ENCODE measurements at places on chromosomes 11 and 22.

DNA sequence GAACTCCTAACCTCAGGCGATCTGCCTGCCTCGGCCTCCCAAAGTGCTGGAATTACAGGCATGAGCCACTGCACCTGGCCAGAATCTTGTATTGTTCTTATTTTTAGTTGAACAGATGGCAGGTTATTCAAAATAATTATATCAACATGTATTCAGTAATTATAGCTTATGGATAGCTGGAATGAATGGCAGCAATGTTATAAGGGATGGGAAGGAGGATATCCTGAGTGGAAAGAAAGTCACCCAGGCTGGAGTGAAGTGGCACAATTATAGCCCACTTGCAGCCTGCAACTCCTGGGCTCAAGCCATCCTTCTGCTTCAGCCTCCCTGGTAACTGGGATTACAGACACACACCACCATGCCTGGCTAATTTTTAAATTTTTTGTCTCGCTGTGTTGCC lies 88.1 kb downstream of the MED15 start:
- no peak for DNase-seq

GRCh38 chr22:46086577-46087335 lies 63.6 kb upstream of the PPARA start:
- DNase-seq: no peak

DNA sequence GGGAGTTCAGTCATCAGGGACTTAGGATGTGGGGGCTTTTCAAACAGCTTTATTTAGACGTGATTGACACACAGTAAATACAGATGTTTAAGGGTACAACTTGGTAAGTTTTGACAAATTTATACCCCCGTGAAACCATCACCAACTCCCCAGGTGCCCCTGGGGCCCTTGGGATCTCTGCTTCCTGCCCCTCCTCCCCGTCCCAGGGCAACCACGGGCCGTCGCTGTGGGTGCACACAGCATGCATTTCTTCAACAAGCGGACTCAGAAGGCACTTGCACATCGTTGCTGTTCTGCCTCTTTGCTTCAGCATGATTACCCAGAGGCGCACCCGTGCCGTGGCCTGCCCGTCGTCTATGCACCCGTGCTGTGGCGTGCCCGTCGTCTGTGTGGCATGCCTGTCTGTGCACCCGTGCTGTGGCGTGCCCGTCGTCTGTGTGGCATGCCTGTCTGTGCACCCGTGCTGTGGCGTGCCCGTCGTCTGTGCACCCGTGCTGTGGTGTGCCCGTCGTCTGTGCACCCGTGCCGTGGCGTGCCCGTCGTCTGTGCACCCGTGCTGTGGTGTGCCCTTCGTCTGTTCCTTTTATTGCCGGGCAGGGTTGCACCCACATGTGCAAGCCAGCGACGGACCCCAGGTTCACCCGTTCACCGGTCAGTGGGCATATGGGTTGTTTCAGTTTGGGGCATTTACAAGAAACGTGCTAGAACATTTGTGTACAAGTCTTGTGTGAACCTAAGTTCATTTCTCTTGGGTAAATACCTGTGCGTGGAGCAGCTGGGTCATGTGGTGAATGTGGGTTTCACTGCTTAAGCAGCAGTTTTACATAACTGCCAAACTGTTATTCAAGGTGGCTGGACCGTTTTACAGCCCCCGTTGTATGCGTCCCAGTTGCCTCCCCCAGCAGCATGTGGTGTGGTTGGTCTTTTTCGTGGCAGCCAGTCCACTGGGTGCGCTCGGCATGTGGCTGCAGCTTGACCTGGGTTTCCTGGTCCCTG lies 8.3 kb downstream of the CD81 start:
- no peak for DNase-seq

- DNase-seq: no peak
These were observed 60.2 kb upstream of the SORL1 start for GRCh38 chr11:121391914-121392313.

- no peak for DNase-seq
These were observed 256.4 kb downstream of the NTM start for GRCh38 chr11:131626788-131627187.

DNA sequence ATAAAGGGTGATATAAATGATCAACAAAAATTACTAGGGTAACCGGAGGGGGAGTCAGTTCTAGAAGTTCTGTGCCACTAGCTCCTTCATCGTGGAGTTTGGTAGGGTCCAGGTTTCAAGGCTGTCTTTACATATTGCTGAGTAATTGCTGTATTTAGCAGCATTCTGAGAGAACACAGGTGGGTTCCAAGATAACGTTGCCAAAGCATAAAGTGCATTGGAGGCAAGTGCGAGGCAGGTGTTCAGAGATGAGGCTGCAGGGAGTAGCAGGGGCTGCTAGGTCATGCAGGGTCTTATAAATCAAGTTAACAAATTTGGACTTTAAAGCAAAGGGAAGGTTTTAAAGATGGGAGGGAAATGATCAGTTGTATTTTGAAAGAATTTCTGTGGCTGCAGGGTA lies 17.8 kb downstream of the SGSM3 start:
- DNase-seq: no peak

- no peak for DNase-seq
These were observed 41.7 kb downstream of the LMO1 start for GRCh38 chr11:8221917-8222495.

GRCh38 chr11:114366331-114367243 lies 33.7 kb downstream of the C11orf71 start:
- no peak for DNase-seq

GRCh38 chr11:19276859-19277808 lies 36.4 kb upstream of the E2F8 start:
- DNase-seq: no peak

DNA sequence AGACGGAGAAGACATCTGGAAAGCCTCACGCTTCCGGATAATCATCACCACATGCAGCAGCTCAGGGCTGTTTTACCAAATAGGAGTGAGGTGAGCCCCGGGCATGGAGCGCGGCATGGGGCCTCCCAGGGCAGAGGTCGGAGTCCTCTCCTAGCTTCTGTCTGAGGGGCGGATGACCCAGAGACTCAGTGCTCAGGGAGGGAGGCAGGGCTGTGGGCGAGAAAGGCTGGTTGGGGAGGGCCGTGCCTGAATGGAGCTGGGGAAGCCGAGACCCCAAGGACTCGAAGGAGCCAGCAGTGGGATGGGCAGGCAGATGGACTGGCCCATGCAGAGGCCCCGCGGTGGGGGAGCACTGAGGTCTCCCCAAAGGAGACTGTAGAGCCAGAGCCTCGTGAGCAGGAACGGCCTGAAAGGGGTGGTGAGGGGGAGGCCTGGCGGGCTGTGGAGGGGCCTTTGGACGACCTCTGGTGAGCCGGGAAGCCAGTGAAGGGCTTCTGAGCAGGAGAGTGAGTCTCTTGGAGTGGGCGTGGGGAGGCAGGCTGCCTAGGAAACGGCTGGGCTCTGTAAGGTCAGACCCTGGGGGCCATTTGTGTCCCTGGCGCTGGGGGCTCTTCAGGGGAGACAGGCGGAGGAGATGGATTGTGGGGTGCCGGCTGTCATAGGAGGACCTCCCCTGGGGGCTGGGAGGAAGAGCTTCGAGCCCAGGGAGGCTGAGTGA lies 24.7 kb upstream of the PANX2 start:
- DNase-seq: no peak

GRCh38 chr11:28773606-28774005 lies 665.4 kb downstream of the METTL15 start:
- DNase-seq: no peak

DNA sequence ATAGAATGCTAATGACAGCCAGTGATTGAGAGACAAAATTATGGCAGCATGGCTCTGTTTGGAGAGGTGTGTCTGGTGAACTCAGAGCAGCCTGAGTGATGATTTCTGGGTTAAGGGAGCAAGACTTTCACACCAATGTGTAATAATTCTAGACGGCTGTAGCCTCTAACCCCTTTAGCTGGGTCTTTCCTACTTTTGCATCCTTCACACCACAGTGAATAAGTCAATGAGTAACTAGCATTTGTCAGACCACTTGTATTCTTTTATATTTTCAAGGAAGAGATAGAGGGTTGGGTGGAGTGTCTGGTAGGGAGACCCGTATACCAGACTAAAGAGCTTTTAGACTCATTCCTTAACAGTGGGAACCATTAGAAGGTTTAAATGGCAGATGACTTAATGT lies 50.4 kb downstream of the ATXN10 start:
- no peak for DNase-seq

GRCh38 chr11:133790995-133791394 lies 54.3 kb downstream of the SPATA19 start:
- no peak for DNase-seq

- DNase-seq: no peak
These were observed 309.1 kb downstream of the AASDHPPT start for GRCh38 chr11:106386519-106386918.

DNA sequence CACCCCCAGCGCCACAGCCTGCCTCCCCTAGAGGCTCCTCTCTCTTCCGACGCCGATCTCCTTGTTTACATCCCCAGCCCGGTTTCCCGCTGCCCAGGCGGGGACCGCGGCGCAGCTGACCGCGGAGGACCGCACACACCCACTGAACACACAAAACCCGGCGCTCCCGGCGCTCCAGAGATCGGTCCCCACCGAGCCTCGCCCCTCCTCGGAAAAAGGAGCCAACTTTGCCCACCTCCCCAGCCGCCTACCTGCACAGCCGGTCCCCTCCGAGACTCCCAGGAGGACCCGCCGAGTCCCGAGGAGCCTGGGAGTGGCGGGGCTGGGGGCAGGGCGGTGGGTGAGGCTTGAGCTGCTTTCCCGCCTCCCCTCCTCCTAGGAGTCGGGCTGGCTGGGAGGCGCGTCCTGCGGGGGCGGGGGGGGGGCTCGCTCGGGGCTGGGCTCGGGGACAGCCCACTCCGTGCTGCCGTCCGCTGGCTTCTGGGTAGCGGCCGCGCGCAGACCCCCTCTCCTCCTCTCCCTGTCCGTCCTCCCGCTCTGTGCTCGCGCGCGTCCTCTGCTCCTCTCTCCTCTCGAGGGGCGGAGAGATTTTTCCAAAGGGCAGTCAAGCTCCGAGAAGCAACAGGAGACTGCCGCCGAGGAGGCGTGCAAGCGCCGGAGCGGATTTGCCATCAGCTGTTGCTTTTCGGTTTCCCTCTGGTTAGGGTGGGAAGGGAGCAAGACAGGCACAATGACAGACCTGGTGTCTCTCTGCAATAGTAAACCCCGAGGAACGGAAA lies at the start of gene FXYD6:
Gene FXYD6 (minus strand): TSS at position 318 of the 779 bp plus-strand sequence. CDS start 33,882 bp downstream, outside the sequence.
- DNase-seq: peak; percentile 84

DNA sequence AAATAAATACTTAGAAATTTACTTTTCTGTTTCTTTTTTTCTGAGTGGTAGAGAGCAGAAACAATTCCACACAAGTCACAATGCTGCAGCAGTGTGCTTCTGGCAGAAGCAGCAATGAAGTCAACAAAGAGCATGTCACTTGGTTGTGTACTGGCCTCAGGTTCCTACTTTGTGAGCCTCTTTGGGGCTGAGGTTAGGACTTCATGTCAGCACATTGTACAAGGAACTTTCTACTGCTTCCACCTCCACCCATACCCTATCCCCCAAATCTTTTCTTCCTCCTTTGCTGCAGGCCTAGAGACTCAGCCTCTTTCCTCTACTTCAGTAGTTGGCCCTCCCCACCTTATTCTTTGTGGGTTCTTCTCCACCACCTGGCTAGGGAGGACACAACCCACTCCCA lies 252.7 kb upstream of the PITPNB start:
- no peak for DNase-seq

- no peak for DNase-seq
These were observed 54.8 kb downstream of the CLPB start for GRCh38 chr11:72379384-72380131.

DNA sequence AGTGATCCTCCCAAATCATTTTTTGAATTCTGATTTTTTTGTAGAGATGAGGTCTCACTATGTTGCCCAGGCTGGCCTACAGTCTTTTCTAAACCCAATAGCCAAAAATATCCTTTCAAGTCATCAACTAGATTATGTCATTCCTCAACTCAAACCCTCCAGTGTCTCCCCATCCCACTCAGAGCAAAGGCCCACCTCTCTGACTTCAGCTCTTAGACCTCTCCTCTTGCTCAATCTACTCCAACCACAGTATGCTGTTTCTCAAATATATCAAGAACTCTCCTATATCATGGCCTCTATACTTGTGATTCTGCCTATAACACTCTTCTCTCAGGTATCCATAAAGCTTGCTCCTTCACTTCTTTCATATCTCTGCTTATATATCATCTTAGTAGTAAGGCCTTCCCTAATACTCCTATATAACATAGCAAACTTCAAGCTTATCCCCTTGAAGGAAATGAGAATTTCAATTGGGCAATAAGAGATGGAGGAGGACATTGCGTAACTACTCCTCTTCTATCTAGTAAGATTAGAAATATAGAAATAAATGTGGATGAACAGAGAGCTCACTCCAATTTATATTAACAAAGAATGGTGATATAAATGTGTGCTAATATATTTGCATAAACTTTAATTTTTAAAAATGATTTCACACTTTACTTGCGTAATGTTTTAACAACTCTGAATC lies 24.5 kb downstream of the DLG2 start:
- no peak for DNase-seq

DNA sequence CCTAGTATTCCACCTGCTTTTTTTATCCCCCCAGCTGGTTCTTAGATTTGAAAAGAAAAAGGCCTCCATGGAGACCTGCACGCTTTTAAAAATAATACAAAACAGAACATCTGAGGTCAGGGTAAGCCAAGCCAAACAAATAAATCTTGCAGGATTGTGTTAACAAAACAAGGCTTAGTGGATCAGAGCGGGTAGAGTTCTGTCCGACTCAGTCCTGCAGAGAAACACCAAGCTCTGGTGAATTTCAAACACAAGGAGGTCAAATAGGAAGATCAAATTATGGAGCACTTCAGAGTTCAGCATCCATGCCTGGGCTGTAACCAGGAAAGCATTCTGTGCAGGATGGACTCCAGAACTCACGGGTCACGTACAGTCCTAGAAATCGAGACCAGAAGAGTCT lies 86.9 kb downstream of the SYN3 start:
- DNase-seq: no peak

DNA sequence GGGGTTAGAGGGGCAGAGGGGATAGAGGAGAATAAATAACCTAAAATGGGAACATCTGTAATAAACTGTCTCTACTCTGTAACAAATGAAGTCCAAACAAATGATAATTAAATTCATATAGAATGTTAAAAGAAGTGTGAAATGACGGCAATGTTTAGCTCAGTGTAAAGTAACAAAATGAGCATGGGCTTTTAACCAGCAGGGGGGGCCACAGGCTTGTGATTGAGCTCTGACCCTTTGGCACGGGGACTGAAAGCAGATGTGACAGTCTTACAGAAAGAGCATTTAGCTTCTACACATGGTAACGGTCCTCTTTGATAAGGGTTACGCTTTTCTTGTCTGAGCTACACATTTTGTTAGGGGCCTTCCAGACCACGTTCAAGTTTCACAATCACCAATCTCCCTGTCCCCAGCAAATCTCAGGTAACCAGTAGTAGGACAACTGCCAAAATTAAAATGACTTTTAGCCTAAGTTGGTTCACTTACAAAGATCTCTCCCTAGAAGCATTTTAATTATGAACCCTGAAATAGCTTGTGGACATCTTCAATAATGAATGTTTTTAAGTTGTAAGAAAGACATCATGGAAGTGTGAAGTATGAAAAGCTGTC lies 262.5 kb downstream of the DCDC1 start:
- peak; percentile 80 for DNase-seq
